GM19239 (cell line): ENCODE measurements at places on chromosomes 11 and 22.

DNA sequence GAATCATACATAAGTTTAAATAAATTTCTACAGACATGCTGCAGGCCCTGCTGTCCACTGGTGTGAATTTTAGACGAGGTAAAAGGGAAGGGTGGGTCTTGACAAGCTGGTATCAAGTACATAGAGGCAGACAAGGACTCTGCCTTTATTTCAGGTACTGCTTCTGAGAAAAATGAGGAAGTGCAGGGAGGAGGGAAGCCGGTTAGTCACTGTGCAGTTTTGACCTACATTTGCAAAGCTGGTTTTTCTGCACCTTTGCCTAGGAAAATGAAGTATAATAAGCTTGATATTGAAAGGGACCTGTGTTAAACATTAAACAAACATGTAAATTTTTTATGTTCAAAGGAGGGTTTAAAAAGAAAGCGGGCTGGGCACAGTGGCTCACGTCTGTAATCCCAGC is 24.6 kb downstream of the TMEM45B start:
- no peak for DNase-seq

GRCh38 chr11:13550761-13551160 is 55.0 kb upstream of the PTH start:
- no peak for DNase-seq

- DNase-seq = no peak
These were observed 66.9 kb downstream of the TBC1D22A start for GRCh38 chr22:46829117-46829891.

GRCh38 chr11:70667767-70668166 is 269.4 kb downstream of the CTTN start:
- DNase-seq = no peak

- DNase-seq = no peak
These were observed 32.9 kb upstream of the SMIM38 start for GRCh38 chr11:69122630-69123431.

GRCh38 chr22:20868025-20868962 is 9.5 kb downstream of the SNAP29 start:
- DNase-seq = no peak

DNA sequence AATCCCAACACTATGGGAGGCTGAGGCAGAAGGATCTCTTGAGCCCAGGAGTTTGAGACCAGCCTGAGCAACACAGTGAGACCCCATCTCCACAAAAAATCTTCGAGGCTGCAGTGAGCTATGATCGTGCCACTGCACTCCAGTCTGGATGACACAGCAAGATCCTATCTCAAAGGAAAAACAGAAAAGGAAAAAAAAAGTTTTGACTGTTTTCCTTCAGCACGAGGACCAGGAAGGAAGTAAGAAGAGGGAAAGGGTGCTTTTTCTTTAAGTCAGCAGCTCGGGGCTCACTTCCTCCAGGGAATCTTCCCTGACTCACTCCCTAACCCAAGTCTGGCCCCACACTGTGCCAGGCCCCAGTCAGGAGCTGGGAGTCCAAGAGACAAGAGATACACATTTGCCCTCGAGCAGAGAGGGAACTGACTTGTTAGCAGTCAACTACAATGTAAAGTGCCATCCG is 14.2 kb downstream of the ARRB1 start:
- no peak for DNase-seq

DNA sequence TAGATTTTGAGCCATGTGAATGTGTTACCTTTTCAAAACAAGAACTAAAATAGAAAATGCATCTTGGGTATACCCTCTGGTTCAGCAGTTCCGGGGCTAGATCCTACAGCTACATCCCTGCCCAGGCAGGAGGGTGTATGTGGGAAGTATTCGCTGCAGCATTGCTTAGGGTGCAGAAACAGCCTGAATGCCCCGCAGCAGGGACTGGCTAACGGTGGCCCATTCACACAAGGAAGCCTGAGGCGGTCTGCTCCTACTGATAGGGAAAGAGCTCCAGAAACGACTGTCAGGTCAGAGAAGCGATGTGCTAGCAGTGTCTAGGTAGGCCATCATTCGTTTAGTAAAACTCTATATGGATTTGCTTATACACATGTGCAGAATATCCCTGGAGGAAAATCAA is 9.9 kb upstream of the RASL10A start:
- DNase-seq = no peak

DNA sequence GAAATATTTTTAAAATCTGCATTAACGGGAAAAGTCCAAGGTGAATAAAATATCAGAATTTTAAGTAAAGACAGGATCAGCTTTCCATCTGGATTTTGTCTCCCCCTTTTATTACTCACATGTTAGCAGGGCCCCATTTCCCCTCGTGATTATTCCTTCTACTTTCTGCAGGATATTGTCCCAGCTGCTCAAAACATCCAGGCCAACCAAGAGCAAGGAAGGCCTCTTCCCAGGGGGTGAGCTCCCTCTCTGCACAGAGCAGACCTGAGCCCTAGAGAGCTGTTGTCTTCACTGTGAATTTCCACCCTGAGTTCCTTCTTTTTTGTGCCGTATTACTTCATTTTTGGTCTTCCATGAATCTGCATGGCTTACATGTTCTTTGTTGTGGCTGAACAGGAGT is 3.7 kb upstream of the TMPRSS13 start:
- DNase-seq = no peak
